Activated CD8-positive, alpha-beta memory T cell treated with anti-CD3 and anti-CD28 coated beads, Interleukin-2, amount 50 U/mL, for 48 hours (primary cell): ENCODE measurements at places on chromosomes 7 and 10.

DNA sequence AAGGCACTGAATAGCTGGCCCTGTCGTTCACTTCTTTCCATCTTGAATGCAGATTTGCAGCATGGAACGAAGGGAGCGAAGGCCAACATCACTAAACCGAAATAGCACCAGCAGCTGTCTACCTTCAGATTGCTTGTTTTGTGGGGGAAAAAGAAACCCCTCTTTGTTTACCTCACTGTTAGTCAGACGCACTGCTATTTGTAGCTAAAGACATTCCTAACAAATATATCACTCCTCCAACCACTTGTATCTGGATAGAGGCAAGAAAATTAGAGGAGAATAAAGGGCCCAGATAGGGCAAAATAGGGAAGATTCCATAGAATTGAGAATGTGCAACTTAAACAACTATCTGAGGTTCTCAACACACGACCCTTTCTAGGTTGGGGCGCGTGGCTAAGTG, 26.5 kb downstream of the ANK3 start:
- DNase-seq: no peak

- DNase-seq: no peak
These were observed 170.9 kb downstream of the HGF start for GRCh38 chr7:81598951-81599350.

- no peak for DNase-seq
These were observed 482.6 kb downstream of the DNAJB6 start for GRCh38 chr7:157819455-157819807.

GRCh38 chr10:71678057-71678805, 41.3 kb downstream of the C10orf105 start:
- DNase-seq: no peak

DNA sequence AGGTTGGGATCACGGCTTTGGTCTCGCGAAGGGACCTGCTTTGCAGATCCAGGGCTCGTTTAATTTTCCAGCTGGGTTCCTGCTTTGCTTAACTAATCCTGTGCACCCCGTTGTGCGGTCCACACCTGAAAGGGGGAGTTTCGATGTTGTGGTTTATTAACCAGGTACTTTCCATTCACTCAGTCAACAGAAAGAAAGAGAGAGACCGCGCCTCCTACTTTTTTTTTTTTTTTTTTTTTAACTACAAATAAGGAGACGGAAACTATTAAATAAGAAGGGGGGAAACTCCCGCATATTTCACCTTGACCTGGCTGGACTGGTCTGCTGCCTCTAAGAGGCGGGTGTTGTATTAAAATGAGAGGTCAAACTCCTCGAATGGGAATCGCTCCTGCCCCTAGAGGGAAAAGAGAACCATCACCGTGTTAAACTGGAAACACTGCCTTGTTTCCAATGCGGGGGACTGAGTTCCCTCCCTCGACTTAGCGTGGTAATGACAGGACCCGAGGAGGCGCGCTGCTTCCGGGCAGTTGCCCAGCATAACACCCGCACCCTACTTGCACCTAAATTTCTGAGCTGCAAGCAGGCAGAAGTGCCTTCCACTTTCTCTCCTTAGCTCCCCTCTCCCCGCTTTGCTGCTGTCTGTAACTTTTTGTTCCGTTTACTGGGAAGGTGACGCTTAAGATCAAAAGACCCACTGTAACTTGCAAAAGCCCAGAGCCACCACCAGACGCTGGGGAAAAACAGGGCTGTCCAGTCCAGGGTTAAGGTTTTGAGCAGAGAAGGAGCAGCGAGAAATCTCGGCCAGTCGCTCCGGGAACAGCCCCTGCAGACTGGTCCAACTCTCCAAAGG, 1.1 kb upstream of the ITGB8 start:
- peak; percentile 50 for DNase-seq
